ENCODE measurements at places on chromosomes 3 and 15.

- DNase-seq = no peak
Observed at GRCh38 chr15:90241343-90242192, 7.6 kb downstream of the GDPGP1 start.

- DNase-seq = no peak
Observed at GRCh38 chr3:173938616-173939015, 541.1 kb downstream of the NLGN1 start.

DNA sequence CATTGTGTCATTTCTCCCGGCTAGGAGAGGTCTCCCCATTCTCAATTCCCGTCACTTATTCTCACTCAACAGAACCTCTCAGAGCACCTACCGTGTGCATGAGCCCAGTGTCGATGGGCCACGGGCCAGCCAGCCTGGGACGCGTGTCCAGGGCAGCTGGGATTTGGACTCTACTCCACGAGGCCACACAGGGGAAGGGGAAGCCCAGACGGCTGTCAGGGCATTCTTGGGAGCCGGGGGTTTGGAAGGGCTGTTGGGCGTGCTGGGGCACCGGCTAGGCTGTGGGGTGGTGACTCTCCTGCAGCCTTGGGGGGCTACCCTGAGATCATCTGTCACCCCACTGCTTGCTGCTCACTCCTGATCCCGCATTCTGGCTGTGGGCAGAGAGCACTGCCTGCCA is 41.7 kb upstream of the PCSK6 start:
- no peak for DNase-seq

GRCh38 chr3:54827776-54828175 is 100.1 kb downstream of the LRTM1 start:
- no peak for DNase-seq

GRCh38 chr3:123096731-123097130 is 29.9 kb downstream of the PDIA5 start:
- DNase-seq = no peak

DNA sequence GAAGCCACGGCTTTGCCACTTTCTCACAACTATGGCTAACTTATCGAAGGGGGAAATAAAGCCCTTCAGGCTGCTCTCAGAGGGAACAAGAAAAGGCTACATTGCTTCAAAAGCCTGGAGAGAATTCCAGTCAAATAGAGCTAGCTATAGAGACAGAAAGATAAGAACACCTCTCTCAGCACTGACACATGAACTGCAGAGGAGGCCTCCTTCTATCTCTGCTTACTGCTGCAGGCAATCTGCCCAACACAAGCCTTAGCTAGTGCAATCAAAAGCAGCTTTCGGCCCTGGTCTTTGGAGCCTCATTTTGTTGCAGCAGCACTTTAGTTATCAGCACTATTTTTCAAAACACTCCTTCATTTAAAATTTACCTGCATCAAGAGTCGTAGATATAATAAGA is 118.4 kb upstream of the ROBO1 start:
- no peak for DNase-seq

DNA sequence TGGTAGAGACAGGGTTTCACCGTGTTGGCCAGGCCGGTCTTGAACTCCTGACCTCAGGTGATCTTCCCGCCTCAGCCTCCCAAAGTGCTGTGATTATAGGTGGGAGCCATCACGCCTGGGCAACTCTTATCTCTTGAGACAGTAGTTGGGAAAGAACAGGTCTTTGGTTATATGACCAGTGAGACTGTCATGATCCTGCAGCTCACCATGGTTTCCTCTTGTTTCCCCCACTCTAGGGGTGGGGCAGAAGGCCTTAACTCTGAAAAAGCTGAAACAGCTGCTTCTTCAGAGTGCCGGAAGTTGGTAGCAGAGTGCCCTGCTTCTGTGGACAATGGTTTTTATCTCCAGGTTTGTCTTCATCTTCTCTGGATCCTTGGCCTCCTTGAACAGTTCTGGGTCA is 4.7 kb upstream of the TYRO3 start:
- no peak for DNase-seq

- DNase-seq = no peak
Observed at GRCh38 chr15:91075739-91076138, 24.3 kb upstream of the SV2B start.

GRCh38 chr3:186789554-186790260 is 6.3 kb downstream of the EIF4A2 start:
- DNase-seq = no peak

DNA sequence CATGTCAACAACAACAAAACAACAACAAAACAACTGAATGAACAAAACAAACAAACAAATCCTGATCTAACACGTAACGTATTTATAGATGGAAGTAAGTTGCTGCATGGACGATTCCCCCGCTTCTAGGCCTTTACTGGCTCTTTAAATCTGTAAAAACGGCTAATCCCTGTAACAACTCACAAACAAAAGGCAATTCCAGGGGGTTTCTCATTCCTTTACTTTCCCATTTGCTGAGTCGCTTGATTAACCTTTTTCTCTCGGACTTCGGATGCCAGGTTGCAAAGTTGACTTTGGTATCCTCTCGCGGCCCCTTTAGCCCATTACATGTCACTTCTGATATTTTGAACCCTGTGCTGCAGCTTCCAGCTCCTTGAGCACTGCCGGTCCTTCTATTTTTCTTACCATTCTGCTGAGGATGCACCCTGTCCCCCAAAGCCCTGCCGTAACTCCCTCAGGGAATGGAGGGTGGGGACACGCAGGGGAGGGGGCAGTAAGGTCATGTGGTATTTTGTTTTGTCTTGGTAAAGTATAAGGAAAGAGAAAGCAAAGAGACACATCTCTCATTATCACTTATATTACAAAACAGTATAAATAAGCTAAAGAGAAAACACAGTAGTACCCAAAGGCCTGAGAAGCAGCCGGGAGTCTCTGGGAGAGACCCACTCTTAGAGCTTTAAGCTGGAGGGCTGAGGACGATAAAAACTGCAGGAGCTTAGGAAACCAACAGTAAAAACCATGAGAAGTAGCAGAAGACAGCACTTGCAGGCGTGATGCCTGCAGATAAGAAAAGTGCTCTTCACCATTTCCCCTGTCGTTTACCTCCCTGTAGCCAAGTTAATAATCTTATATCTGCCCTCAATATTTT is 457.8 kb upstream of the ZNF717 start:
- DNase-seq = no peak

DNA sequence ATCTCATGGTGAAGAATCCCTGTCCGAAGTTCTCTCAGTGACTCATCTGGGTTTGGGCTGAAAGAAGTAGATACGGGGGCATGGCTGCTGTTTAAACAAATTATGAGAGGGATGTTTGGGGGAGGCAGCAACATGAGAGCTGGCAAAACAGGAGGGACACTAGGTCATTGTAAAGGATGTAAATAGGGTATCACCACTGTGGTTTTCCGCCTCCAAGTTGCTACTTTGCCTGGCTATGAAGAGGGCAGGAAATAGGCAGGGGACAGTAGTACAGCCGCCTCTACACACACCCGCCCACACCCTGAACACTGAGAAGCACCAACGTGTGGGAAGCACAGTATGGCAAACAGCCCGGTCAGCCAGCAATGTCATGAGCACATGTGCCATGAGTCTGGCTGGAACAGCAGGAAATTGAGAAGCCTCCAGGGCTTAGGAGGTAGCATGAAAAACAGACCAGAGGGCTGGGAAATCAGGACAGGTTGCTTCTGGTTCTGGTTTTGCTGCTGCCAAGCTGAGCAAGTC is 17.1 kb downstream of the HEXA start:
- DNase-seq = no peak

DNA sequence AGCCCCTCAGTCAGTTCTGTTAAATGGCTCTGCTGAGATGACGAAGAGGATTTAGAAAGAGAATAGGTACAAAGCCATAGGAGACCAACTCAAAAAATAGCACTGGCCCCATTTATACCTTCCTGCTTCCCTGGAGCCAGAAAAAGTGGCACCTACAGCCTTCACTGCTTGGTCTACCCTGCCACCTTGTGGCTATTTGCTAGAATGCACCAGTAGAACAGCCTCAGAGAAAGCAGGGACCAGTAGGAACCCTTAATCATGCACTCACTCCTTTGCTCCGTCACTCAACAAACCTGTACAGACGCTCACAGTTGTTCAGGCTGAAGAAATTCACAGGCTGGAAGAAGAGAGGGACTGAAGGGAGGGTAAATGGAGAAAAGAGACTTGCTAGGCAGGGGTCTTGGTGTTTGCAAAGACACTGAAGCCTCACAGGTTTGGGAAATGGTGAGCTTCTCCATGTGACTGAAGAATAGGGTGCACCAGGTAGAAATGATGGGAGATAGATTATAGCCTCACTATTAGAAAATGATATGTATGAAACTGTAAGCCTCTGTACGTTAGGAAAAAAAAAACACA is 12.1 kb upstream of the RTP2 start:
- DNase-seq = peak; percentile 37

- no peak for DNase-seq
Observed at GRCh38 chr3:81063896-81064295, 697.5 kb downstream of the GBE1 start.

DNA sequence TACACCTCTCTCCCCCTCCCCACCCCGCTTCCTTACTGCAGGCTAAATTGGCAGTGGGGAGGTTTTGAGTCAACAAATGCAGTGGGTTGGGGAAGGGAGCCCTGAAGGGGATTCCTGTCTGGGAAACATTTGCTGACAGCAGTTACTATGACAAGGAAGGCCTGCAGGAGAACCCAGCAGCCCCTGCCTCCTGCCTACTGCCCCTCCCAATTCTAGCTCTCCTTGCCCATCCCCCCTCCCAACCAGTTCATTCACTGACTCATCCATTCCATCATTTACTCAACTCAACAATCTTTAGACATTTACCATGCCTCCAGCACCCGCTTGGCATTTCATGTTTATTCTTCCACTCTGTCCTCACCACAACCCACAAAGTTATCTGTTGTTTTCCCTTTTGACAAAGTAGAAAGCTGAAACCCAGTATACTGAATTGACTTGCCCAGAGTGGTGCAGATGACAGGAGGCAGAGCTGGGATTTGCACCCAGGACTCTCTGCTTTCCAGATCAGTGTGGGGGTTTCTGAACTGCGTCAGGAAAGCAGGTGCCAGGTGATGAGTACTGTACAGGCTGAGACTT is 75.0 kb downstream of the MAGEF1 start:
- DNase-seq = no peak

- DNase-seq = no peak
Observed at GRCh38 chr3:116059421-116060096, 385.7 kb downstream of the LSAMP start.

DNA sequence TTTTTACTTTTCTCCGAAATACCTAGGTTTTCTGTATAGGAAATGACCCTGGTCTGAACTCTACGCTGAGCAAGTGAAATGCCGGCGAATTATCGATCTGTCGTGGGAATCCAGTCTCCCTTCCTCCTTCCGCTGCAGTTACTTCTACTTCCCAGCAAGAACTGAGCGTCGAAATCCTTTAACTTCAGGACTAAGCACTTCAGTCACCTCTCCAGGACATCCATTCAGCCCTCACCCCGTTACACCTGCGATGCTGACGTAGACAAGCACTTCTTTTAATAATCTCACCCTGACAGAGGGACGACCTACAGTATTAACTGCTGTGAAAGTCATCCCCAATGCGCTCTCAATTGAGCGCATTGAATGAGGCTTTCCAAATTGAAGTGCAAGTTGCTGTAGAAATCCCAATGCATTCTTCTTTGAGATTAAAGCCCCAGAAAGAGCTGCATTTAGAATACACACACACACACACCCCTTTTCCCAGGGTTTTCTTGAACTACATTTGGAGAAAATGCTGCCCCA is 1.3 kb downstream of the TOP2B start:
- no peak for DNase-seq

DNA sequence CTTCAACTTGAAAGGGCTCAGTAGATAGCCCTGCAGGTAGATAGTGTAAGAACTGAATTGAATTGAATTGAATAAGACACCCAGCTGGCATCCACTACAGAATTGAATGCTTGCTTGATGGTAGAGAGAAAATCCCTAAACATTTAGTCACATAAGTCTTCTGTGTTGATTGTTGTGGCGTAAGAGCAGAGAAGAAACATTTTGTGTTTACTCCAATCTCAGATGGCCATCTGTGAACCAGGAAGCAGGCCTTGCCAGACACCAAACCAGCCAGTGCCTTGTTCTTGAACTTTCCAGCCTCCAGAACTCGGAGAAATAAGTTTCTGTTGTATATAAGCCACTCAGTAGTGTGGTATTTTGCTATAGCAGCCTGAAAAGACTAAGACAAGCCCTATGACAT is 43.6 kb downstream of the SST start:
- no peak for DNase-seq

DNA sequence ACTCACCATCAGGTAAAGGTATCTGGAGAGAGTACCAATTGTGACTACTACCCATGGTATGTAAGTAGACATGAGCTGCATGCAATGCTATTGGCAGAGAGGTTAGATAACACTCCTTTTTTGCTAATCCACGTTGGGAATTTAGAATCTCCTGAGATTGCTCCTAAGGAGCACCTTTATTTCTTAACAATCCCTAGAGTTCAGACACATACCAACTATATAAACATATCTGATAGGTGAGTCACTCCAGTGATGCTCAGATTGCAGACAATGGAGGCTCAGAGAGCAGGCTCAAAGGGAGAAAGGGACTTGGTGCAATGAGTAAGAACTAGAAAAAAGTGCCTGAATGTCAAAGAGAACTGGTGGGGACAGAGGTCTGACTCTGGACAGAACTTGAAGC is 47.0 kb upstream of the LRRFIP2 start:
- no peak for DNase-seq

- no peak for DNase-seq
Observed at GRCh38 chr3:18732474-18732873, 307.3 kb upstream of the SATB1 start.

GRCh38 chr15:25939122-25939521 is 76.0 kb upstream of the ATP10A start:
- no peak for DNase-seq

DNA sequence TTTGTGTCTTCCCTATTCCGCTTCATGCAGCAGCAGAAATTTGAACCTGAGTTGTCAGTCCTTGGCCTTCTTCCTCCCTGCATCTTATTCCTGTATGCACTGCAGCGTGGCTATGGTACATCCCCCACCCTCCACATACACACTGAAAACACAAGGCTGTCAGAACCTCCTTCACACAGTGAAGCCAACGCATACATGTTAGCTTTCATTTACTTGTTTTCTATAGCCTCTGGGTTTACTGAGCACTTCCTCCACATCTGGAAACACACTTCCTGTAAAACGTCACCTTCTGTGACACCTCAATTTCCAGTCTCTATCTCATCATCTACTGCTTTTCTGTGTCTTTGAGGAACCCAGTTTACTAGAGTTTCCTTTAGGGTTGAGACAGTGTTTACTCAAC is 47.0 kb downstream of the SUSD5 start:
- no peak for DNase-seq

- DNase-seq = no peak
Observed at GRCh38 chr3:99767291-99767690, 50.4 kb upstream of the CMSS1 start.

GRCh38 chr3:32755761-32756160 is 62.0 kb upstream of the TRIM71 start:
- DNase-seq = no peak

All from stimulated activated CD8-positive, alpha-beta memory T cell treated with anti-CD3 and anti-CD28 coated beads, Interleukin-15, amount 100 ng/mL, for 4 hours (primary cell).